ENCODE measurements at places on chromosomes 4 and X. TPM values are rescaled to one million over a fixed set of nuclear protein-coding genes. Genes with fewer than 3 reads are reported as not detected.
A peak's percentile ranks its signal among the peaks of the same experiment; 100 is the strongest.

DNA sequence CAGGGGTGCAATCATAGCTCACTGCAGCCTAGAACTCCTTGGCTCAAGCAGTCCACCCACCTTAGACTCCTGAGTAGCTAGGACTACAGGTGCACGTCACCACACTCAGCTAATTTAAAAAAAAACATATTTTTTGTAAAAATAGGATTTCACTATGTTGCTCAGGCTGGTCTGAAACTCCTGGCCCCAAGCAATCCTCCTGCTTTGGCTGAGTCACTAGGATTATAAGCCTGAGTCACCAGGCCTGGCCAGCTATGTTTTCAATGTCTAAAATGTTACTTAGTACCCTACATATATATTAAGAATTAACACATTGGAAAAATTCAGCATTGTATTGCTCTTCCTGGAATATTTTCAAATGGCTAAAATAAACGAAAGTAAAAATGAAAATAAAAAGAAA lies 37.5 kb downstream of the PNPLA4 start:
- H3K36me3 ChIP-seq = no peaks in the 10 kb centered on the region
- no peaks in the 10 kb centered on the region for H3K27me3 ChIP-seq
- DNase-seq = peak; percentile 24
- H3K27ac ChIP-seq = no peak overlapping the region

GRCh38 chrX:154308108-154308946 lies 12.7 kb downstream of the TKTL1 start:
- H3K27ac ChIP-seq = no peak overlapping the region
- peaks cover 4% of the 10 kb centered on the region for H3K27me3 ChIP-seq
- peak; percentile 10 for DNase-seq
- no peaks in the 10 kb centered on the region for H3K36me3 ChIP-seq

DNA sequence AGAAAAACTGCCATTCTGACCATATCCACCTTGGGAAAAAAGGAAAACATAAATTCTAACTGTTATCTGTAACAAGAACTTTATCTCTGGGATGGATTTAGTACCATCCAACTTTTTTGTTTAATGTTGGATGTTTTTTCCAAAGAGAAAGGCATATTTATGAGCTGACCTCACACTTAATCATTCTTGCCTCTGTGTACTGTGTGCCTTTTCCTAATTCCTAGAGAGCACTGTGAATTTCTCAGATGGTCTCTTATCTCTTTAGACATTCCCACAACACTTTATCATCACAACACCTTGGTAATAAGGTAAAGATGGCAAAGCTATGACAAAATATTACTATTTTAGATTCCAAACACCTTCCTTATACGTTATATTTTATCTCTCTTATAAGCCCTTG lies 126.2 kb downstream of the COL4A6 start:
- peak; percentile 36 for DNase-seq
- no peak overlapping the region for H3K4me3 ChIP-seq
- H3K27ac ChIP-seq = no peak overlapping the region
- no peaks in the 10 kb centered on the region for H3K36me3 ChIP-seq
- peaks cover 6% of the 10 kb centered on the region for H3K4me1 ChIP-seq
- H3K27me3 ChIP-seq = peaks cover 3% of the 10 kb centered on the region

DNA sequence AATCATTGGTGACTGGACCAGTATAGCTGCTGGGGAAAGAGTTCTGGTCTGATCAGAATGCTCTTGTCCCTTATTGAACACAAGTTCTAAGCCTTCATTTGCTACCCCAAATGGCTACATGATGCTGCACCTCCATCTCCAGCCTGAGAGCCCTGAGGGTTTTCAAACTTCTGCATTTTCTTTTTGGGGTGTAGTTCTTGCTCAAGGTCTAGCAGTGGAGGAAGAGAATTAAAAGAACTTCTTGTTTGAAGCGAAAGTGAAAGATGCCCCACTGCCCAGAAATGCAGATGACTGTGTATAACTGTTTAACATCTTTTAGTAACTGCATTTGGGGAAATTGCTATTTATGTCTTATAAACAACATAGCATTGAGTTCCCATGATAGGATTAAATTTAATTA lies 38.5 kb downstream of the LAMTOR3 start:
- no peak for DNase-seq
- H3K36me3 ChIP-seq = no peaks in the 10 kb centered on the region
- H3K4me1 ChIP-seq = no peaks in the 10 kb centered on the region
- no peak overlapping the region for H3K27ac ChIP-seq
- no peak overlapping the region for H3K4me3 ChIP-seq

GRCh38 chr4:154529728-154530519 lies 20.3 kb downstream of the PLRG1 start:
- H3K27me3 ChIP-seq = no peaks in the 10 kb centered on the region
- H3K4me3 ChIP-seq = no peak overlapping the region
- no peaks in the 10 kb centered on the region for H3K36me3 ChIP-seq
- no peak overlapping the region for H3K27ac ChIP-seq
- no peak for DNase-seq

GRCh38 chr4:144894573-144894972 lies 203.4 kb downstream of the ANAPC10 start:
- no peaks in the 10 kb centered on the region for H3K36me3 ChIP-seq
- H3K4me3 ChIP-seq = no peak overlapping the region
- H3K27me3 ChIP-seq = no peaks in the 10 kb centered on the region
- no peaks in the 10 kb centered on the region for H3K4me1 ChIP-seq
- H3K27ac ChIP-seq = no peak overlapping the region

TAB3 gene
- 6.1 TPM for total RNA-seq

SLC9B1 gene
- total RNA-seq = 0.28 TPM

CITED1 gene
- total RNA-seq = 0.18 TPM
